ENCODE measurements at places on chromosomes 16 and 17. TPM values are rescaled to one million over a fixed set of nuclear protein-coding genes. Genes with fewer than 3 reads are reported as not detected.
A peak's percentile ranks its signal among the peaks of the same experiment; 100 is the strongest.

DNA sequence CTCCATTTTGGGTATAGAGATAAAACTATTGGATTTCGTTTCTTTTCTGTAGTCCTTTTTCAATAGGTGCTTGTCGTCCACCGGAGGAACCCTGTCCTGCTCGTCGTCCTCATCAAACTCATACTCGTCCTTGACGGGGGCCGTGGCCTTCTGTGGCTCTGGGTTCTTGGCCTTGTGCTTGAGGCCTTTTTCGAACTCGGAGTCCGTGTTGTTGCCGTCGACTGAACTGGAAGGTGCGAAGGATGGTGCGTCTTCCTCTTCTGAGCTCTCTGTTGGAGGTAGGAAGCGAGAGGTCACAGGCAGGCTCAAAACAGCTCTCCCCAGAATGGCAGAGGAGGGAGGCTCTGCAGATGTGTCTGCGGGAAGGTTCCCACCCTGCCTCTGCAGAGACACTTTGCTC, 67.9 kb downstream of the ZNF778 start:
- no peaks in the 10 kb centered on the region for H3K4me1 ChIP-seq
- no peak overlapping the region for H3K27ac ChIP-seq

DNA sequence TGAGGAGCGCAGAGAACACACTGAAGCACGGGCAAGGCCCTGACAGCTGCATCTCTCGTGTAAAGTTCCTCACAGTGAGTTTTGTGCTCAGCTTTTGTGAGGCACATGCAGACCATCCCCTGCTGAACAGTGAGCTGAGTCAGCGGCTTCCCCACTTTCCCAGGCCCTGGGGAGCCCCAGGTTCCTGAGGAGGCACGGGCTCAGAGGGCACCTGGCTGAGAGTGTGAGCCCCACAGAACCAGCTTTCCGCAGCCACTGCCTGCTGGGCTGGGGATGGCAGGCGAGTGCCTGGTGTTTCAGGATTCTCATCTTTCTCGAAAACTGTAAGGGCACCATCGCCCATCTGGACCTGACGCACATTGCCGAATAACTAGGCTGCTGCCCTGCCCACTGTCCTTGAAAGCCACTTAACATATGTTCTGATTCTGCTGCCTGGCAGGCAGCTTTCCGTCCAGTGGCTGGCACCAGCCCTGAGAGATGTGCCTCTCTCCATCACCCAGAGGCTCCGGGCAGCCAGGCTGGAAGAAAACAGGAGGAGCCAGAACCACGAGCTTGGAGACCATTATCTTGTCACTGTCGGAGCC, 266.7 kb upstream of the FOXF1 start:
- H3K27me3 ChIP-seq: no peaks in the 10 kb centered on the region
- no peak overlapping the region for H3K27ac ChIP-seq
- no peaks in the 10 kb centered on the region for H3K4me1 ChIP-seq
- H3K36me3 ChIP-seq: no peaks in the 10 kb centered on the region
- no peak for DNase-seq
- no peak overlapping the region for H3K4me3 ChIP-seq

DNA sequence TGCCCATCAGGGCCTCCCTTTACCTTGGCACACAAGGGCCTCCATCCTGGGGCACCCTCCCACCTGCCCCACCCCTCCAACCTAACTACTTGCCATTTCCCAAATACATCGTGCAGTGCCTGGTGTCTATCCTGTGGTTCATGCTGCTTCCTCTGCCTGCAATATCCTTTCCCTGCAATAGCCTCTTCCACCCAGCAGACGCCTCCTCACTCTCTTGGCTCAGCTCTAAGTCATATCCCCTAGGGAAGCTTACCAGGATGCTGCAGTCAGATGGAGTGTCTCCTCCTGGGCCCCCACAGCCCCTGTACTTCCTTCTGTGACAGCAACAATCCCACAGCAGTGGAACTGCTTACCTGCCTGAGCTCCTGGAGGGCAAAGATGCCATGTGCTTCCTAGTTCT, 36.7 kb downstream of the CCDC182 start:
- DNase-seq: no peak
- H3K27ac ChIP-seq: peak overlapping the region; percentile 63
- H3K36me3 ChIP-seq: no peaks in the 10 kb centered on the region
- H3K4me1 ChIP-seq: peaks cover 12% of the 10 kb centered on the region

DNA sequence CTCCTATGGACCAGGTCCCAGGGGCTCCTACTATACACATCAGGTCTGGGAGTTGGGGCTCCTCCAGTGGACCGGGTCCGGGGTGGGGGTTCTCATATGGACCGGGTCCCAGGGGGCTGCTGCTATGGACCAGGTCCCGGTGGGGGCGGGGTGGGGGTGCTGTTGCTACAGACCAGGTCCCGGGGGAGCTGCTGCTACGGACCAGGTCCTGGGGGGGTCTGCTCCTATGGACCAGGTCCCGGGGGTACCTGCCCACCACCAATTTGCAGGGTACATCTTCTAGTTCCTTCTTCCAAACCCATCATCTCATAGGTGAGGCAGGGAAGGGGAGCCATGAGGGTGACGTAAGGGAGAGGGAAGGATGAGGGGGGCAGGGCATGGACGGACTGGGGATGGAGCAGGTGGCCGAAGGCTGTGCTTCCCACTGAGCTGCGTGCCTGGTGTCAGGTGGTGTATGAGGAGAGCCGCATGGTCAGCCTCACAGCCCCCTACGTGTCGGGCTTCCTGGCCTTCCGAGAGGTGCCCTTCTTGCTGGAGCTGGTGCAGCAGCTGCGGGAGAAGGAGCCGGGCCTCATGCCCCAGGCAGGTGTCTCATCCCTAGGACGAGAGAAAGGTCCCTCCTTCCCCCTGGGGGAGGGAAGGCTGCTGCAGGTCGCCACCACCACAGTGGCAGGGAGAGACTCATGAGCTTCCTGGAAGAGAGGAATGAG, 6.6 kb downstream of the ENDOV start:
- H3K4me3 ChIP-seq: no peak overlapping the region
- peak overlapping the region; percentile 83 for H3K27ac ChIP-seq
- peaks cover 19% of the 10 kb centered on the region for H3K4me1 ChIP-seq
- H3K27me3 ChIP-seq: no peaks in the 10 kb centered on the region
- H3K36me3 ChIP-seq: no peaks in the 10 kb centered on the region
- no peak for DNase-seq

- H3K27me3 ChIP-seq: peaks cover 5% of the 10 kb centered on the region
- no peaks in the 10 kb centered on the region for H3K36me3 ChIP-seq
- H3K27ac ChIP-seq: no peak overlapping the region
- no peak for DNase-seq
- H3K4me1 ChIP-seq: no peaks in the 10 kb centered on the region
These were observed 95.7 kb downstream of the C16orf78 start for GRCh38 chr16:49469311-49469670.

DNA sequence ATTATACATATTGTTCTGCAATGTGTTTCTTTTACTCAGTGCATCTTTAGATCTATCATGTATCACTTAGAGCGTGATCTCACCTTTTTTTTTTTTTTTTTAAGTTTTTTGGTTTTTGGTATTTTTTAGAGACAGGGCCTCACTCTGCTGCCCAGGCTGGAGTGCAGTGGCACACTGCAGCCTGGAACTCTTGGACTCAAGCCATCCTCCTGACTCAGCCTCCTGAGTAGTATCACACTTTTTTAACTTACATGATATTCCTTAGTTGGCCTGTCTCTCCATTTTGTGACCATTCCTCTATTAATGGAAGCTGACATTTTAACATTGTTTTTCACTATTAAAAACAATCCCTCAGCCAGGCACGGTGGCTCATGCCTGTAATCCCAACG, 4.7 kb upstream of the MPO start:
- no peak overlapping the region for H3K27ac ChIP-seq
- H3K27me3 ChIP-seq: peaks cover 4% of the 10 kb centered on the region
- no peak for DNase-seq
- H3K4me1 ChIP-seq: no peaks in the 10 kb centered on the region
- H3K4me3 ChIP-seq: no peak overlapping the region

DNA sequence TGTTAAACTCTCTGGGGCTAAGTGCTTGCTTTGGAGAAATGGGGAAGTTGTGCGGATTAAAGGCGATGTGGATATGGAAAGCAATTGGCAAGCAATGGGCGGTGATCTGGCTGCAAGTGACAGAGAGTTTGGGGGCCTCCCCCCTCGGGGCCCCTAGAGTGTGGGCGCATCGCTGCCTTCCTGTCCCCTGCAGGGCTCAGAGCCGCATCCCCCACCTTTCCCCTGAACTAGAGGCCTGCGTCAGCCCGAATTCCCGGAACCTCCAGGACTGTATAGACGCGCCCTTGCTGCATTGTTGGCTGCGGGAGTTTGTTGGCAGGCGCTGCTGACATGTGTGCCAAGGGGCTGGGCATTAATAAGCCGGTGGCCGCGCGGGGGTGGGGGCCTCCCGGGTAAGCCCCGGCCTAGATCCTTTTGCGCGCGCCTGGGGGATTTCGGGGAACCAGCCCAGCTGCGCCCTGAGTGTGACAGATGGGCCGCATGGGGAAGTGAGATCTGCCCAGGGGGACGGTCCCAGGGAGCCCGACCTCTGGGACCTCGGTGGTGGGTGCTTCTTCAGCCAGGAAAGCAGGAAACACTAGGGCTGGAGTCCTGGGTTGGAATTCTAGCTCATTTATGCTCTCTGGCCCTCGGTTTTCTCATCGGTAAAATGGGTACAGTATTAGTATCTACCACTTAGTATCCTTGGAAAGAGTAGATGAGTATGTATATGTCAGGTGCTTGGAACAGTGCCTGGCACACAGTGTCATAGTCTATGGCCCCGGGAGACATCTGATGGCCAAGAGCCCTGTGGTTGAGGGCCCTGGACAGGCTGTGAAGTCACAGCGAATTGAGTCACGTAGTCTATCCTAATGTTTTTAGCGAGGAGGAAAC, 1.0 kb downstream of the EEF2K start:
- H3K4me3 ChIP-seq: peak overlapping the region; percentile 89
- H3K27ac ChIP-seq: peak overlapping the region; percentile 91
- peaks cover 57% of the 10 kb centered on the region for H3K4me1 ChIP-seq
- DNase-seq: peak; percentile 86
- H3K36me3 ChIP-seq: no peaks in the 10 kb centered on the region
- no peaks in the 10 kb centered on the region for H3K27me3 ChIP-seq

DNA sequence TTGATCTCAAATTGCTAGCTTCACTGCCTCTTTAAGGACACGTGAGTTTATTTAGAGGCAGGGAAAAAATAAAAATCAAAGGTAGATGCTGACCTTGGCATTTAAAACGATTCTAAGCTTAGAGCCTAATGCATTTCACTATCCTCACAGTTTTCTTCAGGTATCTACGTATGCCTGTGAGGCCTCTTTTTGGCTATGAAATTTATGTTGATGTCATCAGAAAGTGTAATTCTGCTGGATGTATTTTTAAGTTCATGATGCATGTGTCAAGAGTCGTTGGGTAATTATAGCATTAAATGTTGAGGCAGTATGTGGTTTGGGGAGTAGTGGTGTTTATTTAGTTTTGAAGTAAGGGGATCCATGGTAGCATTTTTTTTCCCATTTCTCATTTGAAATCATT, 4.2 kb upstream of the KRTAP3-2 start:
- no peaks in the 10 kb centered on the region for H3K4me1 ChIP-seq
- no peak for DNase-seq
- H3K27me3 ChIP-seq: peaks cover 8% of the 10 kb centered on the region

DNA sequence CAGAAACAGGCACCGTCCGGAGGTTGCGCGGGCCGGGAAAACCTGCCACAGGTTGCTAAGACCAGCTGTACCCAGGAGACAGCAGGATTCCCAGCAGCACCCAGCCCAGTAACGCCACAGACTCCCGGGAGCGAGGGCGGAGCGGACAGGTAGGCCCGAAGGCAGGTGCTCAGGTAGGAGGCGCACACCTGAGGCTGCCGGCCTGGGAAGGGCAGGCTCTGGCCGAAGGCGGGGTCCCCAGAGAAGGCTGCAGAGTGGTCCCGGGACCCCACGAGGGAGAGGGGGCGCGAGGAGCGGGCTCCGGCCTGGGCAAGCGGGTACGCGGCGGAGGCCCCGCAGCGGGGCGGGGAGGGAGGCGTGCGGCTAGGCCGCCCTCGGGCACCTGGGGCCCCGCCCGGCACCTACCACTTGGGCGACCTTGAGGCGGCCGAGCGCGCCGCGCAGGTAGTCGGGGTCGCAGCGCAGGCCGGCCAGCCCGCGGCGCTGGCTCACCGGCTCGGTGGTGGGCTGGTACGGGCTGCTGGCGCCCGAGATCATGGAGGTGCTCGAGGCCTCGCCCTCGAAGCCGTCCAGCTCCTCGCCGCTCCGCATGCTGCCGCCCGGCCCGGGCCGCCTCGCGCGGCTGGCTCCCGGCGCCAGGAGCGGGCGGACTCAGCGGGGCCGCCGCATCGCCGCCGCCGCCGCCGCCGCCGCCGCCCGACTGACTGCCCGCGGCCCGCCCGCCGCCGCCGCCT, 441 bp downstream of the CMTM4 start:
- DNase-seq: no peak
- no peaks in the 10 kb centered on the region for H3K27me3 ChIP-seq
- H3K4me3 ChIP-seq: peak overlapping the region; percentile 60
- no peaks in the 10 kb centered on the region for H3K36me3 ChIP-seq
- H3K27ac ChIP-seq: peak overlapping the region; percentile 33
- H3K4me1 ChIP-seq: peaks cover 14% of the 10 kb centered on the region

DNA sequence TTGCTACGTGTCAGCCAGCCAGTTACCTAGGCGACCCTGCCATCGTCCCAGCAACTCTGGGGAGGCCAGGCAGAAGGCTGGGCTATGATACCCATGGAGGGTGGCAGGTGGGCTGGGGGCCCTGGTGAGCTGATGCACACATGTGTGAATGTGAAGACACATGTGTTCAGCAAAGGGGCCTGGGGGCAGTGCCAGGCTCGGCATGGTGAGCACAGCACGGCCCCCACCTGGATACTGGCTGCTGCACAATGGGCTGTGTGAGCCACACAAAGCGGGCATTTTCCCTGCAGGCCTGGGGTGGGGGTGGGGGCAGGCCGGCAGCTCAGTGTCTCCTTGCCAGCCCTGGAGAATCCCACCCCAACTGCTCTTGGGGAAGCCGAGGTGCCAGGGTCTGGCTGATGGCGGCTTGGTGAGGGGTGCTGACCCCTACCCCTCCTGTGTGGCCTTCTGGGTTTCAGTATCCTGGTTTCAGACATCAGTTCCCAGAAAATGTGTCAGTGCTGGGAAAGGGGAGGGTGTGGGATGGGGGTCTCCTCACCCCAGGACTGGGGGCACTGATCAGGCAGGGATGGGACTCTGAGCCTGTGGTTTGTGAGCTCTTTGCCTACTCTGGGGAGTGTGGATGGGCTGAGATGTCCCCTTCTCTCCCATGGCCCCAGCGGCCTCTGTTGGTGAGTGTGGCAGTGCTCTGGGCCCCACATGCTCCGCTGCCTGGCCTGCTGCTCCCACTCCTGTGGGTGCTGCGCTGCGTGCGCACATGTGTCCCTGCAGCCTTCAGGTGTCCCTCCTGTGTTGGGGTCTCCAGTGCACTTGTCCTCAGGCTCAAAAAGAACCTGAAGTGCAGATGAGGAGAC, 5.1 kb downstream of the LLGL1 start:
- no peaks in the 10 kb centered on the region for H3K27me3 ChIP-seq
- no peak overlapping the region for H3K27ac ChIP-seq
- H3K4me3 ChIP-seq: no peak overlapping the region
- peaks cover 8% of the 10 kb centered on the region for H3K4me1 ChIP-seq
- peaks cover 7% of the 10 kb centered on the region for H3K36me3 ChIP-seq

GRCh38 chr17:7887038-7887481, 1.5 kb upstream of the CHD3 start:
- H3K27me3 ChIP-seq: peaks cover 31% of the 10 kb centered on the region
- H3K36me3 ChIP-seq: no peaks in the 10 kb centered on the region
- H3K4me3 ChIP-seq: peak overlapping the region; percentile 65
- peak overlapping the region; percentile 80 for H3K27ac ChIP-seq

- no peaks in the 10 kb centered on the region for H3K27me3 ChIP-seq
- no peak for DNase-seq
- no peaks in the 10 kb centered on the region for H3K4me1 ChIP-seq
- no peaks in the 10 kb centered on the region for H3K36me3 ChIP-seq
These were observed 109.3 kb upstream of the SOX9 start for GRCh38 chr17:72011561-72011960.

Gene CD19
- not detected for total RNA-seq

Gene TNFRSF17
- total RNA-seq: not detected

Gene NDRG4
- total RNA-seq: 13.3 TPM

Gene MMD
- 15.1 TPM for total RNA-seq

Gene CHRNB1
- 202 TPM for total RNA-seq

Gene NFE2L1
- total RNA-seq: 1,180 TPM

Gene GRAPL
- total RNA-seq: not detected

Gene KRT39
- not detected for total RNA-seq

Gene ITGB3
- total RNA-seq: 1.9 TPM

Measured in gastrocnemius medialis (tissue), 4 donors.